ENCODE measurements at places on chromosomes 2 and 18.

- DNase-seq = no peak
Measured at GRCh38 chr18:44273298-44273697, 407.4 kb upstream of the SETBP1 start.

GRCh38 chr18:9741406-9741792 lies 33.3 kb downstream of the RAB31 start:
- no peak for DNase-seq

DNA sequence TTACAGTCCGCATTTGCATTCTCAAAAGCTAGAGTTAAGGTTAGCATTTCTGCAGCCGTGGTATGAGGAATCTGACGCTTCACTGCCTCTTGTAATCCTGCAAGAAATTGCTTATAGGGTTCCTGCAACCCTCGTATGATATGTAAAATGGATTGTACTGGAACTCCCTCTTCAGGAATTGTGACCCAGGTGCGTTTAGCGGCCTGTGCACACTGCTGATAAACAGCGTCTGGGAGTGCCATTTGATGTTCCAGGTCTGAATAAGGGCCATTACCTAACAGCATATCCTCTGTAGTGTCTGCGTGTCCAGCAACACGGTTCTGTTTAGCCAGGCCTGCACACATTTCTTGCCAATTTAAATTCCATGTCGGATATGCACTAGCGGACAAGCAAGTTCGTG lies 42.5 kb downstream of the CXCR4 start:
- no peak for DNase-seq

GRCh38 chr2:72827966-72828646 lies 2.3 kb upstream of the EXOC6B start:
- DNase-seq = no peak

DNA sequence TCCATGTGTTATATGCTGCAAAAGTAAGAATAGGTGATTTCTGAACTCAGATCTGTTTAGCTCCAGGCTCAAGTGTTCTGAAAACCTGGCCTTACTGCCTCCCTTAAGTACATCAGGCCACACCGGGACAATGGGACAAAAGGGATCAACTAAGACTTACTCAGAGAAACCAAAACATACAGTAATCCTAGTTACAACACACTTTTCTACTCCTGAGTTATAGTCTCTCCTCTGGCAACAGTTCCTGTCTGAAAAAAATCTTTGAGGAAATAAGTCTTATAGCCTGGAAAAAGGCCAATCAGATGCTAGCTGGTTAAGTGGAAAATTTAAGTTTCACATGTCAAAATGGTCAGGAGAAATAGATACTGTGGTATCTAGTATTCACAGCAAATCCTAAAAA lies 5.6 kb downstream of the METTL5 start:
- no peak for DNase-seq

DNA sequence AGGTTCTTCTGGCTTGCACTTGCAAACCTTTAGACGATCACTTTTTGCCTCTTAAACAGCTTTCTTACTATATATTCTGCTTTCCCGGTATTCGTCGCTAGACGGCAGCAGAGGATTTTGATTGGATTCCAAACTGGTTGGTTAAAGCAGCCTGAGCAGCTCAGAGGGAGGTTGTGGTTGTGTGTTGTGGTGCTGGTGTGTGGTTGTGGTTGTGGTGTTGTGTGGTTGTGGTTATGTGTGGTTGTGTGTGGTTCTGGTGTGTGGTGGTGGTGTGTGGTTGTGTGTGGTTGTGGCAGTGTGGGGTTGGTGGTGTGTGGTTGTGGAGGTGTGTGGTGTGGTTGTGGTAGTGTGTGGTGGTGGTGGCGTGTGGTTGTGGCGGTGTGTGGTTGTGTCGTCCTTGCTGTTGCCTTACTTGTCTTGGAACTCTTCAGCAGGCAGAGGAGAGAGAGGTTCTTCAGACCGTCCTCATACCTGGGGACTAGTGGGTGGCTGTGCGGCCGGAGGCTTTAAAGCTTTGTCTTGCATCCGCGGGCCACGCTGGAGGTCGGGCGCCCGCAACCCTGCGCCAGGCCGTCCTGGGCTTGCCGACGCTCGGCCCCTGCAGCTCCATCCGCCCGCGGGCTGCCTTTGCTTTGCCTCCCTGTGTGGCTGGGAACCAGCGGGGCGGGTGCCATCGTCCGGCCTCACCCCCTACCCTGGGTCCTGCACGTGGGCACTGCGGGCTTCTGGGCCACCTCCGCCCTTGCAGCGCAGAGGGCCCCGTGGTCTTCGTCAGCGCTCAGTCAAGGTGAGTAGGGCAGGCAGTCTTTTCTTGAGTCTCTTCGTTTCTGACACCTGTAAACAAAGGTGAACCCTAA lies 190.8 kb downstream of the ARHGAP28 start:
- DNase-seq = no peak

- no peak for DNase-seq
Measured at GRCh38 chr2:161199912-161200701, 39.9 kb downstream of the TANK start.

DNA sequence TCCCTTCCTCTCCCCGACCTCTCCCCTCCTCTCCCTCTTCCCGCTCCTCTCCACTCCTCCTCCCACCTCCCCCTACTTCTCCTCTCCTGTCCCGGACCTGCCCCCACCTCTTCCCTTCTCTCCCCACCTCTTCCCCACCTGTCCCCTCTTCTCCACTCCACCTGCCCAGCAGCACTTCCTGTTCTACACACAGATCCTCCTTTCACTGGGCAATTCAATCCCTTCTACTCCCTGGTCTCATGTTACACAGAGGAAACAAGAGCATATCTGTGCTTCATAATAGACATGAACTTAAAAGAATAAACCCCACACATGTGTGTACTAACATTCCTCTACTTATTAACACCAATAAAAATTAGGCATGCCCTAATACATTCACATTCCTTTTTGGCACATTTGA lies 34.8 kb downstream of the TIMM21 start:
- no peak for DNase-seq

GRCh38 chr18:71998547-71999097 lies 545.5 kb downstream of the CBLN2 start:
- DNase-seq = no peak

DNA sequence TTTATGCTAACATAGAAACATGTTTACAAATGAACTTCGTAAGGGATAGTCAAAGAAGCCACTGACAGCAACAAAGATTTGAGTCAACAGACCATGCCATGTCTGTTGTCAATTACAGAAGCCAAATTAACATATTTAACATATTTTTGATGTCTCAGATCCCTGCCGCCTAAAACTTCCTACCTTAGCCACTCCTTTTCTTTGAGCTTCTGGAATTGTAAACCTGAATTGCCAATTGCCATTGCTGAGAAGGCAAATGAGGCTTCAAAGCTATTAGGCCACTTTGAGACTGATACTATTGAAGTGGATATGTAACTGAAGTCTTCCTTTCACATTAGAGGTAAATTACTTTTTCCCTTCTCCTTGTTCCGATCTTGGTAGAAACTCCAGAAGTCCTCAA lies 66.0 kb upstream of the DSEL start:
- DNase-seq = no peak

- no peak for DNase-seq
Measured at GRCh38 chr2:17583166-17583565, 42.7 kb downstream of the VSNL1 start.

DNA sequence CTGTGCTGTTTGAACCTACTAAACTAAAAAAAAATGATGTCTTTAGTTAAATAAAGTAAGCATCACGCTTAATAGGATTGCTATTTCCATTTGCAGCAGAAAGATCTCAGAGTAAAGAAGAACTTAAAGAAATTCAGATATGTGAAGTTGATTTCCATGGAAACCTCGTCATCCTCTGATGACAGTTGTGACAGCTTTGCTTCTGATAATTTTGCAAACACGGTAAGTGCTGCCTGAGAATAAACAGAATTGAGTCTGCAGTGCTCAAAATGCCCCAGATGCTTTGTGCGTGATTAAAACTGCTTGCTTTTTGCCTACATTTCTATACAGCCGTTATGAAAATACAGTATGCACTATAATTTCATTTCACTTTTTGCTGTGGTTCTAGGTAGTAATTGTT lies 3.9 kb downstream of the CDCA7 start:
- no peak for DNase-seq

DNA sequence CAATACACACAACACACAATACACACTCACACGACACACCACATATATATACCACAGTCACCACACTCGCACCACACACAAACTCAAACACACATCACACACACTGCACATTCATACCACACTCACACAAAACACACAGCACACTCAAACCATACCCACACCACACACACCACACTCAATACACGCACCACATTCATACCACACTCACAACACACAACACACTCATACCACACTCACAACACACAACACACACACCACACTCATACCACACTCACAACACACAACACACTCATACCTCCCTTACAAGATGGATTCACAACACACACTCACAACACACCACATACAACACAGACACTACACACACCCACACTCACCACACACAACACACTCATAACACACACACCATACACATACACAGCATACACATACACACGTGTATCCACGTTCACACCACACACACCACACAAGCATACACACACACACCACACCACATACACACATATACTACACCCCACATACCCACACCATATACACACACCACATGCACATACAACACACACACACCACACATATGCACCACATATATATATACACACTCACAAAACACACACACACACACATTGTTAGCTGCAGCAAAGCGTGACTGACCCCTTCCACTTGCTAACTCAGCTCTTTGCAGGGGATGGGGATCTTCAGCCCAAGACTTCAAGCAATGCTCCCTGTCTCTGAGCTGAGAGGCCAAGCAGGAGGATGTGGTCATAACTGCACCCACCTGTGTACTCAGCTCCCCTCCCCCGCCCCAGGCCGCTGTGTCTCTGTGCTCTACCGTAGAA lies 59.0 kb downstream of the SDC1 start:
- DNase-seq = no peak

- no peak for DNase-seq
Measured at GRCh38 chr2:54655046-54655809, 68.2 kb upstream of the EML6 start.

GRCh38 chr2:141386168-141386567 lies 744.6 kb downstream of the LRP1B start:
- DNase-seq = no peak

DNA sequence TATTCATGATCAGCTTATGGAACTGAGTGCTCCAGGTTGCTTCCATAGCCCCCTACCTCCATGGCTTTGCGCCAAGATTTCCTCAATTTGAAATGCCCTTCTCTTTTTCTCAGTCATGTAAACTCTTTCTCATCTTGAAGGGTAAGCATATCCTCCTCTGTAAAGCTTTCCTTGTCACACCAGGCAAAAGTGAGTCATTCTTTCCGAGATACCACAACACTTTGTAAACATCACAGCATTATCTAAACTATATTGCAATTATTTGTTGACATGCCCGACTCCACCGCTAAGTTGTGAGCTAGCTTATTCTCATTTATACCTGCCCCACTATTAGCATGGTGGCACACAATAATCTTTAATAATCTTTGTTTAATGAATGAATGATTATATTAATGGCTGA lies 419.5 kb upstream of the CHST9 start:
- DNase-seq = no peak

GRCh38 chr2:232170396-232170795 lies 208.2 kb upstream of the ALPP start:
- DNase-seq = no peak

- DNase-seq = no peak
Measured at GRCh38 chr18:11005528-11005927, 143.8 kb downstream of the PIEZO2 start.

DNA sequence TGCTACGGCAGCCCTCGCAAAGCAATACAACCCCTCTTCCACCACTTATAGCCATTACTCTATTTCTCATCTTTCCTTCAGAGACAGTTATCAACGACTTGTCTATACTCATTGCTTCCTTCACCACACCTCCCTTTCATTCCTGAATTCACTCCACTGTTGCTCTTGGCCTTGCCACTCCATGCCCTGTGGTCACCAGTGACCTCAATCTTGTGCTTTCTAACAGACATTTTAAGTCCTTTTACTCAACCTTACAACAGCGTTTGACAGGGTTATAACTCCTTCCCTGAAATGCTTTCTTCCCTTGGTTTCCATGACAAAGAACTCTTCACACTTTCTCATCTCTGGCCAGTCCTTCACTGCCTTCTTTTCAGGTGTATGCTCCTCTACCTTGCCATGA lies 90.6 kb upstream of the CCDC141 start:
- no peak for DNase-seq

DNA sequence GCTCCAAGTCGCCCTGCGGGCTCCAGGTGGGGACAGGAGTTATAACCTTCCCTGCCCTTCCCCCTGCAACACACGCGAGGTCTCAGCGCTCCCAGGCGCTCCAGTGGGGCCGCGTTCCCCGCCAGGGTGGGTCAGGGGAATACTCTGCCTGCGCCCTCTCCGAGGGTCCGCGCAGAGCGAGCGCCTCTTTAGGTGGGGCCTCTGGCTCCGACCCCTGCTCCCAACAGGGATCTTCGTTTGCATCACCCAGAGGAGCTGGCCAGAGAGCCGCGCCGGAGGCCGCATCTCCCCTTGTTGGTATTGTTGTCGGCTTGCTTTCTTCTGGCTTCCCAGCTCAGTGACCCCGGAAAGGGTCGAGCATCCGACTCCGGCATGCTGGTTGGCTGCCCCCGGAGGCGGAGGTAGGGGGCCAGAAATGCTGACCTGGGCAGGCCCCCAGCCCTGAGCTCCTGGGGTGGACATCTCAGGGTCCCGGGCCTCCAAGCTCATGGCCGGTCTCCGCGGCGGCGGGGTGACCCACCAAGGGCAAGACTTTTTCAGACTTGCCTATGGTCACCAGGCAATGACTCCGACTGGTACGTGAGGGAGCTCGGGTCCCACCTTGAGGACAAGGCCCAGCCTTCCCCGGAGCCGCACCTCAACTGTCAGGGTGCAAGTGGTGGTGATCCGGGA lies 11.2 kb upstream of the EN1 start:
- DNase-seq = no peak

DNA sequence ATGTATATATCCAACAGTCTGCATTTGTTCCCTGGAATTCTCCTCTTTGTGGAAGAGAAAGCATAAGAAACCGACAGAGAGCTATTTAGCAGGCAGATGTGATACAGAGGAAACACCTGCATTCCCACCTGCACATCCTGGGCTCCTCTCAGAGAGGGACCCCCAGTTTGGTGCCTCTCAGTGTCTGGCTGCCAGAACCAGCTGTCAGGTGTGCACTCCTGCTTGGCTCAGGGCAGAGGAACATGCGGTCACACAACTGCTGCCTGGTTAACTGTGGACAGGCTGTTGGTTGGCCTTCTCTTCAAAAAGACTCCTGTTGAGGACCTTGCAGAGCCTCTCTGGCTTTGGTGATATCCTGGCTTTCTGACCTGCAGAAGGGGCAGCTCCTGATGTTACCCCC lies 54.6 kb downstream of the ITGB6 start:
- DNase-seq = no peak

DNA sequence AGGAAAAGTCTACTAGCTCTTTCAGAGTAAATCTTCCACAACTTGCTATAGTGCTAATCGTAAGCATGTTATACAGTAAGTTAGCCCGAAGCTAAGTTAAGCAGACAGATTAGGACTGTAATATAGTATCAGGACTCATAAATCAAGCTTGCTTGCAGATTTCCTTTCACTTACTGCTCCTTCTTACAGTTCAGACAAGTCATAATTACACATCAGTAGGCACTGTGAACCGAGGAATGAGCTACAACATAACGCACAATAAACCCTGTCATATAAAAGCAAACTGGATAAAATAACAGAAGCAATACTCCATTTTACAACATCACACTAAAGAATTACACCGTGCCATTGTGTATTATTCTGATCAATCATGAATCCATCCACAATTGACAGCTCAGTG lies 832.6 kb upstream of the ZEB2 start:
- DNase-seq = no peak

GRCh38 chr2:240198226-240198625 lies 57.8 kb upstream of the OTOS start:
- DNase-seq = no peak

- DNase-seq = no peak
Measured at GRCh38 chr2:173884025-173884802, 81.0 kb downstream of the SP3 start.

All from activated CD8-positive, alpha-beta memory T cell treated with anti-CD3 and anti-CD28 coated beads for 4 hours (primary cell).